Stimulated activated effector memory CD8-positive, alpha-beta T cell treated with anti-CD3 and anti-CD28 coated beads, Interleukin-12 subunit alpha, Interleukin-12 subunit beta, amount 100 ng/mL, for 72 hours (primary cell): ENCODE measurements at places on chromosomes 2 and 18.

DNA sequence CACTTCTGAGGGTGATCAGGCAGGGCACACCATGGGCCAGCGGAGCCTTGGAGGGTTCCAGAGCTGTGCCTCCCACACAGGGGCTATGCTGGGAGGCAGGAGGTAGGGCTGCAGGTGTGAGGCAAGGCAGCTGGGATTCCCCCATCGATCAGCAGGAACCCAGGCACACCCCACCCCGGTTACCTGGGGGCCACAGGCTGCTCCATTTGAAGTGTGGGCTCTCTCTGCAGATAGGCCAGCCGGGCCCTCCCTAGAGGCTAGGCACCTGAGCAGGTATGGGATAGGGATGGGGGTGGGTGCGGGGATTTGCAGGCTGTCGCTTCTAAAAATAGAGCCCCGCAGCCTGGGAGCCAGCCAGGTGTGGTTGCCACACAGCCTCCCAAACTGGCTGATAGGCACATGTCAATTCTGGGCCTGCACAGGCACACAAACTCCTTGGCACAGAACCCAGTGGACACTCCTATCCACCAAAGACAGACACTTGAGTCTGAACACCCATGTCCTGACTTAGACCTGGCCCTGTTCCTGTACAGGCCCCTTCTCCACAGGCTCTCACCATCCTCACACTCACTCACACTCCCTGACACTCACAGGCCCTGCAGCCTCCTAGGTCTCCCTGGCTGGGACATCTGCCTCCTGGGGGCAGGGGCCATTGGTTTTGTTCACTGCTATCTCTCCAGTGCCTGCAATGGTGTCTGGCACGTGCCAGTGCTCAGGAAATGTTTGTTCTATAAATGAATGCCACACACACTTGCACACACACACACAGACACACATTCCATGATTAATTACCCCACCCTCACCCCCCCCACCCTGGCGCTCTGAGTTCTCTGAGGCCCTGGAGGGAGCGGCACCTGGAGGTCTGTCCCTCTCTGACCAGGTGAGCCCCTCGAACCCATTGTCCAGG, 73.4 kb downstream of the ZFP36L2 start:
- DNase-seq: no peak

GRCh38 chr2:228699888-228700287, 518.4 kb upstream of the SPHKAP start:
- DNase-seq: no peak

DNA sequence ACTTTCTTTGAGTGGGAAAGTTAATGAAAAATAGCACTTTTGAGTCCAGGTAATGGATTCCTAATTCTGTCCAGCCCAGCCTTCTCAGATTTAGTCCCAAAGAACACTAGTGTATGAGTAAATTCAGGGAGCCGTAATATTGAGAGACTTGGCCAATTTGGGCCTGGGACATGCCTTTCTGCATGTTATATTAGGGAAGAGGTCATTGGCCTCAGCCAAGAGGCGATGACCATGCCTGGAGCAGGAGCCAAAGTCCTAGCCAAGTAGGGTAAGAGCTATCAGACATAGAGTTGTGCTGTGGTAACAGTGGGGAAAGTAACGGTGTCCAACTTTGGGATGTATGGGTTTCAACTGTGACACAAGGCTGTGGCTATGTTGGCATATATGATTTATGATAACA, 336.5 kb upstream of the ZNF804A start:
- DNase-seq: no peak

- no peak for DNase-seq
Observed at GRCh38 chr2:228613133-228613850, 431.8 kb upstream of the SPHKAP start.

DNA sequence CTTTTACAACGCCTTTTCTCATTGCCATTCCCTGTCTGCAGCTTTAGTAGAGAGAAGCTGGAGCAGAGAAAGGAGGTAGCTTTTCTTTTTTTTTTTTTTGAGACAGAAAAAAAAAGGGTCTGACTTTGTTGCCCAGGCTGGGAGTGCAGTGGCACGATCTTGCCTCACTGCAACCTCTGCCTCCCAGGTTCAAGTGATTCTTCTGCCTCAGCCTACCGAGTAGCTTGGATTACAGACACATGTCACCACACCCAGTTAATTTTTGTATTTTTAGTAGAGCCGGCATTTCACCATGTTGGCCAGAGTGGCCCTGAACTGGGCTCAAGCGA, 25.0 kb upstream of the ACSL3 start:
- DNase-seq: no peak

DNA sequence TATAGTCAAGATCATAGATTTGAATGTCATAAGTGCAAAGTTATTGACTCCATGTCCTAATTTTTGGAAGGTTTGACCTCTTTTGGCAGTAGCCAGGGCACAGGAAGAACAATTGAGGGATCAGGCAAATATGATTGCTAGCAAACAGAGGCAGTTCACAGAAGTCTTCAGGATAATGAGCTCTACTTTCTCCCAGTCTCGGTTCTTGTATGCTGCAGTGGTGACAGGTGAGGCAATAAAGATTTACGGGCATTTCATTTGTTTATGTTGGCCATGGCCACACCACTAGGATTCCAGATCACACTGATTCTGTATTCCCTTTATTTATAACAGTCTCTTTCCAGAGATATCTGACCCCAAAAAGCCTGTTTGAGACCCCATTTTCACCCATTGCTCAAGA, 137.5 kb downstream of the UBR3 start:
- DNase-seq: no peak

DNA sequence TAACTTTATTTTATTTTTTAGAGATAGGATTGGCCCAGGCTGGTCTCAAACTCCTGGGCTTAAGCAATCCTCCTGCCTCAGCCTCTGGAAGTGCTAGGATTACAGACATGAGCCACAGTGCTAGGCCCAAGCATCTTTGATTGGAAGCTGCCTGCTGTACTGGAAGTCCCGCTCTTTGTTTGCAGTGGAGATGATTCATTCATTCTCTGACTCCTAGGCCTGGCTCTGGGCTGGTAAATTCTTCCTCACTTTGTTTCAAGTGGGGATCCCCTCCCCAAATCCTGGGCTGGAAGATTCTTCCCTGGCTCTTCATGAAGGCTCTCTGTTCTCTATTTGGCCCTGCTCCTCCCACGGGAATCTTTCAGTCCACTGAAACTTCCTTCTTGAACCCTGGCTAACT, 81.9 kb downstream of the NEURL3 start:
- no peak for DNase-seq

- DNase-seq: no peak
Observed at GRCh38 chr2:120624738-120625446, 110.8 kb upstream of the GLI2 start.

DNA sequence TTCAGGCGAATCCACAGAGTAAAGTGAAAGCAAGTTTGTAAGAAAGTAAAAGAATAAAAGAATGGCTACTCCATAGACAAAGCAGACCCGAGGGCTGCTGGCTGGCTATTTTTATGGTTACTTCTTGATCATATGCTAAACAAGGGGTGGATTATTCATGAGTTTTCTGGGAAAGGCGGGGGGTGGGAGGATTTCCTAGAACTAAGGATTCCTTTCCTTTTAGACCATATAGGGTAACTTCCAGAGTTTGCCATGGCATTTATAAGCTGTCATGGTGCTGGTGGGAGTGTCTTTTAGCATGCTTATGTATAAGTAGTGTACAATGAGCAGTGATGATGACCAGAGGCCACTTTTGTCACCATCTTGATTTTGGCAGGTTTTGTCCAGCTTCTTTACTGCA, 59.8 kb downstream of the SLC4A3 start:
- DNase-seq: no peak

DNA sequence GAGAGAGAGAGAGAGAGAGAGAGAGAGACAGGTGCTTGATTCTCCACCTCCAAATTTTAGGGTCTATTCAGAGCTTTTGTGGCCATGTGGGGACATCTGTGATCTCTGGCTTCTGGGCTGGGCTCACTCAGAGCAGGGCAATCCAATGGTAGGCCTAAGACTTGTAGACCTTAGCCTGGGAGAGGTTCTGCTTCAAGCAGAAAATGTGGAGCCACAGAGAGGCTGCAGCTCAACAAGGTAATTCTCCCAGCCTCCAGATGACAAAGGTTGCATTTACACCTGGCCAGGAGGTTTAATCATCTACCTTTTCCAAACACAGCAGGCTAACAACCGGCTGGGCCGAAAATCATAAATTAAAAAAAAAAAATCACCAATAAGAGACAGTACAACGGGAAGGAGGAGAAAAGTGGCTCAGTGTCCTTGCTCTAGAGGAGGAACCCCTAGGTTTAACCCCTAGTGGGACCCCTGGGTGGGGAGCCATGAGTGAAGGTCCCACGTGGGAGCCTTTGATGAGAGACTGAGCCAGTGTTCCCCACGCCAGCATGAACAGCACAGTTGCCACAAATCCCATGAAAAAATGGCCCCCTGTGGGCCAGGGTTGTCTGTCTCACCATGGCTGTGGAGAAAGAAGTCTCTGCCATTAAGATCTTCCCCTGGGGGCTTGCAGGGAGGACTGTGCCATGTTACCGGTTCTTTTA, 124.0 kb upstream of the GATA6 start:
- no peak for DNase-seq

- no peak for DNase-seq
Observed at GRCh38 chr2:180647621-180648020, 332.8 kb upstream of the UBE2E3 start.

GRCh38 chr2:40147360-40147759, 304.5 kb downstream of the SLC8A1 start:
- no peak for DNase-seq

DNA sequence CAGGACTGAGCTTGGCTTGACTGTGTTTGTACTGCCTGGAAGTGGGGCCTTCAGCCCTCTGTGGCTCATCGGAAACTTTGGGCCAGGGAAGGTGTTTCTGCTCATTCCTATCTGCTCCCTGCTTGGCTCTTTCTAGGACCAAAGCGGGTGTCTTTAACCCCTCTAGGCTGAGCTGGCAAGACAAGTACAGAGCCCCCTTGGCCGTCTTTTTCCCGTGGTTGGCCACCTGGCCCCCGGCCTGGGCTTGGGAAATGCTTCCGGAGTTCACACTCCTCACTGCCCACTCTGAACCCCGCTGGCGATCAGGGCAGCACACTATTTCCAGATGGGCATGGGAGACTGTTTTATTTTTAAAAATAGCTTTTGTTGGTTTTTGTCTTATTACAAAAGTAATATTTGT, 243.0 kb downstream of the DYSF start:
- no peak for DNase-seq

DNA sequence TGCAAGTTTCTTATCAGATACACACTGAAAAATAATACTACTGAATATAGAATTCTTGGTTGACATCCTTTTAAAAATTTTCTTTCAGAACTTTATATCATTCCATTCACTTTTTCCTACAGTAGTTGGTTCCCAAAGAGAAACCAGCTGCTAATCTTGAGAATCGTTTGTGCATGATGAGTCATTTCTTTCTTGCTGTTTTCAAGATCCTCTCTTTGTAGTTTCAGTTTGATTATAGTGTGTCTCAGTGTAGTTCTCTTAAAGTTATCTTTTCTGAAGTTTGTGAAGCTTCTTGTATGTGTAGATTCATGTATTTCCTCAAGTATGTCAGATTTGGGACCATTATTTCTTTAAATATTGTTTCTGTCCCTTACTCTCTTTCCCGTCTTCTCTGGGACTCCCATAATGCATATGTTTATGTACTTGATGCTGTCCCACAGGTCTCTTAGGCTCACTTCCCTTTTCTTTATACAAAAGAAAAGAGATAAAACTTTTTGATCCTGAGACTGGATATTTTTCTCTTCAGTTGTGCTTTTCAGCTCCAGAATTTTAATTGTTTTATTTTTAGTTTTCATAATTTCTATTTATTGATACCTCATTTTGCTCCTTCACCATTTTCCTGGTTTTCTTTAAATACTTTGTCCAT, 801.0 kb downstream of the TDRD15 start:
- no peak for DNase-seq

- DNase-seq: no peak
Observed at GRCh38 chr2:77009307-77009706, 512.9 kb downstream of the LRRTM4 start.

GRCh38 chr2:194363295-194363694, 1293.7 kb upstream of the SLC39A10 start:
- no peak for DNase-seq
